ENCODE measurements at places on chromosomes 13 and 19.

DNA sequence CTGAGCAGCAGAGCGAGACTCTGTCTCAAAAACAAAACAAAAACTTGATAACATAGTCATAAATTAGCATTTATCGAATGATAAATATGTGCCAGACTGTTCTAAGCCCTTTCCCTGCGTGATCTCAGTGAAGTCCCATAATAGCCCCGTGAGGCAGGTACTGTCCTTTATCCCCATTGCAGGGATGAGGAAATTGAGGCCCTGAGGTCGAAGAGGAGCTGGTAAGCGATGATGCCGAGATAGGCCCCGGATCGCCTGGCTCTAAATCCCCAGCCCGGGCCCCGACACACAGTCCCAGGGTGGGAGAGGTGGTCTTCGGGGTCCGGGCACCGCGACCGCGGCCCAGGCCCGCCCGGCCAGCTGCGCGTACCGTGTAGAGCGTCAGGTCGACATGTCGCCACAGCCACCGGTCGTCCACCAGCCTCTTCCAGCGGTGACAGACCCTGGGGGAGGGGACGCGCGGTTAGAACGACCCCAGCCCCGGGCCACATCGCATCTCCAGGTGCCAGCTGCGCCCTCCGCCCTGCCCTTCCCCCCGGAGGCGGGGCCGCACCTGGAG, 625 bp downstream of the FBXL12 start:
- no peak for DNase-seq

- no peak for DNase-seq
Measured at GRCh38 chr13:96141032-96141431, 51.1 kb downstream of the HS6ST3 start.

DNA sequence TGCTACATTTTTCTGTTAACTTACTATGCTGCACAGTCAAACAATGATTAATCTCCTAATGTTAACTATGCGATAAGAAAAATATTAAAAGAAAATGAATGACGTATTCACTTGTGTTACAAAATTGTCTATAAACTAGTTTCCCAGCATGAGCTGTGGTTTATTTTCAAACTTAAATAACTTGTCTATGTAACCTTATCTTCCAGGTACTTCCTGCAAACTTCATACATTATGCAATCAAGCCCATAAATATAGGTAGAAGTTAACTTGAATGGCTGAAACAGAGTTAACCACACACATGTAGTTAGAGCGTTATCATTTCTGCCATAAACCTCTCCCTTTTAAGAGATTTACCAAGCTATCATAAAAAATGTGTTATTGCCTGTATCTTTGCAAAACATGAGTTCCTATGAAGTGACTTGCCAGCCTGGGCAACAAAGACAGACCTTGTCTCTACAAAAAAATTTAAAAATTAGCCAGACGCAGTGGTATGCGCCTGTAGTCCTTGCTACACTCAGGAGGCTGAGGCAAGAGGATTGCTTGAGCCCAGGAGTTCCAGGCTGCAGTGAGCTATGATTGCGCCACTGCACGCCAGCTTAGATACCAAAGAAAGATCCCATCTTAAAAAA, 17.7 kb upstream of the KLF5 start:
- DNase-seq, result no peak

GRCh38 chr19:31283701-31284100, 65.5 kb downstream of the TSHZ3 start:
- DNase-seq, result no peak

- DNase-seq, result peak; percentile 60
Measured at GRCh38 chr19:43651758-43652545, 12.3 kb upstream of the CADM4 start.

- no peak for DNase-seq
Measured at GRCh38 chr13:26503826-26504594, 53.5 kb upstream of the WASF3 start.

DNA sequence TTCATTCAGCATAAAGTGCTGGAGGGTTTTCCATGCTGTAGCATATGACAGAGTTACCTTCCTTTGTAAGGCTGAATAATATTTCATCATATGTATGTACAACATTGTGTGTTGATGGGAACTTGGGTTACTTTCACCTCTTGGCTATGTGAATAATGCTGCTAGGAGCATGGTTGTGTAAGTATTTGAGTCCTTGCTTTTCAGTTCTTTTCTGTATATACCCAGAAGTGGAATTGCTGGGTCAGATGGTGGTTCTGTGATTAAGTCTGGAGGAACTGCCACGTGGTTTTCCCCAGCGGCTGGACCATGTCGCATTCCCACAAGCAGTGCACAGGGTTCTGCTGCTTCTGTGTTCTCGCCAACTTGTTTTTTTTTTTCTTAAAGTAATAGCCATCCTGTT, 101.2 kb upstream of the TEX29 start:
- DNase-seq, result no peak

- DNase-seq, result no peak
Measured at GRCh38 chr13:77975358-77976042, 56.9 kb upstream of the EDNRB start.

Measured in hematopoietic multipotent progenitor cell treated with erythropoietin and hydrocortisone succinate and interleukin-3 and kit ligand, for 15 days (in vitro differentiated cells).